NCI-H446 treated with DMSO at 0.1 percent for 48 hours (cell line): ENCODE measurements at places on chromosomes 7 and 10.

DNA sequence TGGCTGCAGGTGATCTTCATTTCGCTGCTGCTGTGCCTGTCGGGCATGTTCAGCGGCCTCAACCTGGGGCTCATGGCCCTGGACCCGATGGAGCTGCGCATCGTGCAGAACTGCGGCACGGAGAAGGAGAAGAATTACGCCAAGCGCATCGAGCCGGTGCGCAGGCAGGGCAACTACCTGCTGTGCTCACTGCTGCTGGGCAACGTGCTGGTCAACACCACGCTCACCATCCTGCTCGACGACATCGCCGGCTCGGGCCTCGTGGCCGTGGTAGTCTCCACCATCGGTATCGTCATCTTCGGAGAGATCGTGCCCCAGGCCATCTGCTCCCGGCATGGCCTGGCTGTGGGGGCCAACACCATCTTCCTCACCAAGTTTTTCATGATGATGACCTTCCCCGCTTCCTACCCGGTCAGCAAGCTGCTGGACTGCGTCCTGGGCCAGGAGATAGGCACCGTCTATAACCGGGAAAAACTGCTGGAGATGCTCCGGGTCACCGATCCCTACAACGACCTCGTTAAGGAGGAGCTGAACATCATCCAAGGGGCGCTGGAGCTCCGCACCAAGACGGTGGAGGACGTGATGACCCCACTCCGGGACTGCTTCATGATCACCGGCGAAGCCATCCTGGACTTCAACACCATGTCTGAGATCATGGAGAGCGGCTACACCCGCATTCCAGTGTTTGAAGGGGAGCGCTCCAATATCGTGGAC, 1.3 kb downstream of the CNNM2 start:
- DNase-seq = no peak

- DNase-seq = no peak
Measured at GRCh38 chr10:96415891-96416554, 57.2 kb upstream of the OPALIN start.

DNA sequence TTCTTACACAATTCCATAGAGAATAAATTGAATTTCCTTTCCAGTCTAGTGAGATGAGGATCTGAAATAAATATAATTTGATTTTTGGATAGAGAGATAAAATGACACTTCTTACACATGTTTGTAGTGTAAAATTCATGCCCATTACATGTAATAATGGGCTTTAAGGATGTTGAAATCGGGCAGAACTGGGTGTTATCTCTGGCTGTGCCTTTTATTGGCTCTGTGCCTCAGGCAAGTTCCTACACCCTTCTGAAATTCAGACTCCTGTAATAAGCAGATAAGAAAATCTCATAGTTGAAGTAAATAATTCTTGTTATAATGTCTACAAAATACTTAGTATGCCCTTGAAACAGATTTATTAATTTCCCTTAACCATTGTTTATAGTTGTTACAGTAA, 125.6 kb downstream of the SEMA3A start:
- DNase-seq = no peak

DNA sequence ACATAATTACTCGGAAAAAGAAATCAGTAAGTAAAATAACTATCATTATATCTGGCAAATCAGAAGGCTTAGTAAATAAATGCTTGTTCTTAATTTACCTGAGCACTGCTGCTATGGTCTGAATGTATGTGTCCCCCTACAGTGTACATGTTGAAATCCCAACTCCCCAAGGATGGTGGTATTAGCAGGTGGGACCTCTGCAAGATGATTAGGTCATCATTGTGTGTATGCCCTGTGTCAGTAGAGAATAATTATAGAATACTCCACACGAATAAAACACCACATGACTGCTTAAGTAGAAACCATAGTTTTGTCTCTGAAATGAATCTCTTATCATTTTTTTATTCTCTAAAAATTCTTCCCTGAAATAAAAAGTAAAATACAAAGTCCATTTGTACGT, 101.6 kb downstream of the RNF133 start:
- DNase-seq = no peak

DNA sequence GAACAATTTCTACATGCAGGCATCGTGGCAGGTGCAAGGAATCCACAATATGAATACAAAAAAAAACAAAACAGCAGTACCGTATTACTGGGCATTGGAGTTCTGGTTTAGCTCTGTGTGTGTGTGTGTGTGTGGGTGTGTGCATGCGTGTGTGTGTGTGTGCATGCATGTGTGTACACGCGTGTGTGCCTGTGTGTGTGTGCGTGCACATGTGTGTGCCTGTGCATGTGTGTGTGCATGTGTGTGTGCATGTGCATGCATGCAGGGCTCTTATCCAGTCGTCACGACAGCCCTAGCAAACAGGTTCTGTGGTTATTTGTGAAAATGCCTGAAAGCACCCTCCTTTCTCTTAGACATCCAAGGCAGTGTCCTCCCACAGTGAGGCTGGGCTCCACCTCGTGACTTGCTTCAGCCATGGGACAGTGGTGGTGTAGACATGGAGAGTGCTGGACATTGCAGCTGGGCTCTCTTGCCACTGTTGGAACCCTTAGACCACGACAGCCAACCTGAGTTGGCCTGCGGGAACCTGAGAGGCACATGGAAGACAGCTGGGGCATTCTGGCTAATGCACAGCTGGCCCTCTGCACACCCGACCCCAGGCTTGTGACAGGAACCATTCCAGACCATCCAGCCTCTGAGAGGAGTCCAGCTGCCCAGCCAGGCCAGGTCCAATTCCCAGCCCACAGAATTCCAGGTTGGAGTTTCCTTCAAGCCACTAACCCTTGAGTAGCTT, 173.4 kb upstream of the SHH start:
- DNase-seq = no peak

DNA sequence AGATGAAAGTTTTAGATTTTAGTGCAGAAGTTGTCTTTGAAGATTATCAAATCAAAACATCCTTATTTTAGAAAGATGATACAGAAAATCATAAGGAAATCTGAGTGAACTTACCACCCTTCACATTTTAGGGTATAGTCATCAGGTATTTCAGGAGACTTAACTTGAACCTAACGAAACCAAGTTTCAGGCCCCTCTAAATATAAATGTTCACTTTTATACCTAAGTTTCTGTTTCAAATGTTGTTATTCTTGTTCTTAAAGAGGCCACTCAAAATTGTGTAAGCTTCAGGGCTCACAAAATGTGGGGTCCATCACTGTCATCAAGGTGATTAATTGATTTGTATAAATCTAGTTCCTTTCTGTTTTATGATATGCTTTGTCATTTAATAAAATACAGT, 216.2 kb downstream of the KIAA1217 start:
- no peak for DNase-seq

- no peak for DNase-seq
Measured at GRCh38 chr7:37947138-37947940, 26.9 kb downstream of the EPDR1 start.

DNA sequence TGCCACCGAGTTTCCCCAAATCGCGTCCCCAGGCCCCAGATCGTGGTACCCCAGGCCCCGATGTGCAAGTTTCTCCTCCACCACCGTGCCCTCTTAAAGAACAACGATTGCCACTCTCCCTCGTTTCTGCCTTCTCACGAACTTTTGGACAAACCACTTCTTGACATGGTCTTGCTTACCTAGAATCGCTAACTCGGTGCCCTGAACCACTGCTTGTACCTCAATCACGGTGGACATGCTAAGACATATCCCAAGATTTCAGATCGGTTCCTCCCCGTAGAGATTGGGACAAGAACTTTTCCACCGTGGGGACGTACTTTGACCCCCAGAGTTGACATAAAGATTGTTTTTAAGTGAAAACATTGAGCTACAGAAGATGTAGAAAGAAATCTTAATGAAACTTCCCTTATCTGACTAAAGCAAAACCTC, 477 bp upstream of the ZC3HAV1 start:
- DNase-seq = no peak

GRCh38 chr10:78787125-78787524, 281.6 kb upstream of the ZMIZ1 start:
- no peak for DNase-seq

DNA sequence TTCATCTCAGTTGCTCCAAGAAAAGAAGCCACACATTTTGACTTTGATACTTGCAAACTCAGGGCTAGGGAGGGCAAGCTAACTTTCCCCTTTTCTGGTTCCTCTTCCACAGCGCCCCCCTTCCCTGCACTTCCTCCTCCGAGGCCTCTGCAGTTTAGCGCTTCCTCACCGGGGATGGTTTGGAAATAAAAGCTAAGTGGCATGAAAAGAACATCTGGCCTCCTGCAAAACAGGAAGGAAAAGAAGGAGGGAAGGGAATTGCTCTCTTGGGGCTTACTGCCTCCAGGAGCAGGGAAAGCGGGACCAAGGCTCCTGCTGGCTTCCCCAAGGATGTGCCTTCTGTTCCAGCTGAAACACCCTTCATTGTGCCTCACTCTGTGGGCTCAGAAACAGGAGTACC, 42.3 kb downstream of the PRKCQ start:
- DNase-seq = no peak

- no peak for DNase-seq
Measured at GRCh38 chr7:106001886-106002285, 38.8 kb downstream of the CDHR3 start.

DNA sequence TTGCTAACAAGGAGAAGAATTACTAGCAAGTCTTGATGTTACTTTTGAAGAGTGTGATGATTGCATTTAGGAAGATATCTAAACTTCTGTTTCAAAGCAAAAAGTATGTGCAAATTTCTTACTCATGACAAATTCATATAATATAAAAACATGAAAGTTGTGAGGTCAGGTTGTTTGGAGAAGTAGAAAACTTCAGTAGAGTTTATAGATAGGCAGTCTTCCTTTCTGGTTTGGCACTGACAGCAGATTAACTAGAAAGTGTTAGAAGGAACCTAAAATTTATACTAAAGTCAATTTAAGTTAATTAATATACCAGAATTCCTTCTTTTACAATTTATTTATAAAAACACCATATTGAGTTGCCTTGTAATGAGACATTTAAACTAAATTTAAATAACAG, 16.9 kb downstream of the PTEN start:
- no peak for DNase-seq

DNA sequence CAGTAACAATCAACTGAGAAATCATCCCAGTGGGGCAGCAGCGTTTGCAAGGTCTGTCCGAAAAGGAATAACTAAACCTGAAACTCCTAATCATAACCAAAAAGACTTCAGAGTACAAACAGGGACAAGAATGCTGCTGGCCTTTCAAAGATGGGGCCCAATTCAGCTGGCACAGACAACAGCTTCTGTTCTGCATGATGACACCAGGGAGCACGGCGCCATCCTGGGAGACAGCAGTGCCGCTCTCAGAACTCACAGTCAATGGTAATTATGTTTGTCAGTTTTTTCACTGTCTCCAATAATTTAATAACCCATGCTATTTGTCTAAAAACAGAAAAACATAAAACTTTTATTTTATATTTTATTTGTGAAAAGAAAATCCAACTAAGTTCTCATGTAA, 90.0 kb downstream of the LARP4B start:
- DNase-seq = no peak

DNA sequence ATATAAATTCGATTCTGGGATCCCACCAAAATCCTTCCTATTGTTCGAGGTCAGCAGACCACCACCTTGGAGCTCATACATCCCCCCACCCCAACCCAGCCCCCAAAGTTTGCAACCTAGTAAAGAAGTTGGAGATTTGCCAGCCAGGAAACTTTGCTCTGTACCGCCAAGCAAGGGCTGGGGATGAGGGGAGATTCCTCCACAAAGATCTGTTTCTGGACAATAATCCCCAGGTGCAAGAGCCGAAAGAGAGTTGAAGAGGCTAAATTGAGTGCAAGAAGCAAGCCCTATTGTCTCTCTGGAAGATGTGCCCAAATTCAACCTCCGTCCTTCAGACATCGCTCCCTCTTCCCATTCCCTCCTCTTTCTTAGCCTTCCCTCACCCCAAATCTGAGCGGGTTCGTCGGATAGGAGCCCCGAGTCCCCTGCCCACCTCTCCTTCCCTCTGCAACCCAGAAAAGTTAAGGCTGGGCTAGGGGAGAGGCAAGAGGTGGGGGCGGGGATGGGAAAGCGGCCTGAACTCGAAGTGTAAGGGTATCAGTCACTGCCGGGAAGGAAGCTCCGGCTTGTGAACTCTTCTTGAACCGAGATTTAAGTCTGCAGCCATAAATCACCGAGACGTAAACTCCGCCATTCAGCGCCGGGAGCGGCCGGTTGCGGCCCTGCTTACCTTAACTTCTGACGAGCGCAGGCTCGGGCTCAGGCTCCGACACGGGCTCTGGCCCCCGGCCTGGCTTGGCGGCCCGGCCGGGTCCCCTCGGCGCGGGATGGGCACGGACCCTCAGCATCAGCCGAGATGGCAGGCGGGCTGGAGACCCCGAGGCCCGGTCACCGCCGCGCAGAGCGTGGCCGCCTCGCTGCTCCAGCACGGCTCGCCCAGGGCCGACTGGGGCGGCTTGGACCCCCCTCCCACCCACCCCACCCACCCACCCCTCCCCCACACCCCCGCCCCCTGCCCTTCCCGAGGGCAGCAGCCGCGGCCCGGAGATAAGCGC, 10.8 kb upstream of the HOXA2 start:
- DNase-seq = no peak

GRCh38 chr7:24510759-24511158, 62.5 kb upstream of the PALS2 start:
- DNase-seq = no peak

DNA sequence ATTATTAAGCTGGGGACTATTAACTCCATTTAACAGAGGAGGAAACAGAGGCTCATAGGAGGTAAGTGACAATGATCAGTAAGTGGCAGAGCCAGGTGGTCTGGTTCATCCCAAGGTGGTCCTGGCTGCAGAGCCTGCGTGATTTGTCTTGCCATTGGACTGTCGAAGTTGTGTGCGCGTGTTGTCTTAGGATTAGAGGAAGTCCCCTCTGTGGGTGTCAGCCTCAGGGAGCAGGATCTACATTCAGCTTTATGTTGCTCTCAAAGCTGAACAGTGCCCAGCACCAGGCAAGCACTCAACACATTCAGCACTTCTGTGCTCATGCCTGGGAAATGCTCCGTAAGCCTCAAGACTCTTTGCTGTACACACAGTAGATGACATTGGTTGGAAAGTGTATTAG, 139.5 kb downstream of the HERPUD2 start:
- DNase-seq = no peak

GRCh38 chr7:43484678-43485395, 98.1 kb upstream of the STK17A start:
- DNase-seq = no peak

DNA sequence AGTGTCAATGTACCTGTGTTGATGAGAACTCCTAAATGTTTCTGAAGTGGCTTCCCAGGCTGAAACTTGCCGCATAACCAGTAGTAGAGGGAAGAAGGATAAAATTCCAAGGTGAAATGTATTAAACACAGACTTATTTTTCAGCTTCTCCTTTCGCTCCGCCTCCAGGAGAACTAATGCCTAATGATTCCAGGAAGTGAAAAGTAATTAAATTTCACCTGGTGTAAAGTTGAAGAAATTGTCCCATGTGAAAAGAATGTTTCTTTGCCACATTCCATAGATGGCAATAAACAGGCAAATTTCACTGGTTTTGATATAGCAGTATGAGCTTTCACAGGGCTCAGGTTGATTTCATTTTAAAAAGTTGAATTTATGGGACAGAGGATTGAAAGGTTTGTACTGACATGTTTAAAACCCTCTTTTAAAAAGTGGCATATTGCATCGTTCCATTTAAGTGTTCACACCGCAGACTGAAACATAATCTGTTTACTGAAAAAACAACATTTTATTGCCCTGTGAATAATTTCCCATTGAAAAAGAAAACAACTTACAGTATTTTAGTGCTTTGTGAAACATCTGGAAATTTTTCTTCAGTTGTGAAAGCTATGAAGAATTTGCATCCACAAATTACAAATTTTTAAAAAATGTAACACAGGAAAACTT, 453.4 kb upstream of the NFE2L3 start:
- DNase-seq = no peak

- DNase-seq = no peak
Measured at GRCh38 chr7:105016709-105017656, 3.0 kb downstream of the KMT2E start.
